ENCODE measurements at places on chromosomes 5 and 9.

DNA sequence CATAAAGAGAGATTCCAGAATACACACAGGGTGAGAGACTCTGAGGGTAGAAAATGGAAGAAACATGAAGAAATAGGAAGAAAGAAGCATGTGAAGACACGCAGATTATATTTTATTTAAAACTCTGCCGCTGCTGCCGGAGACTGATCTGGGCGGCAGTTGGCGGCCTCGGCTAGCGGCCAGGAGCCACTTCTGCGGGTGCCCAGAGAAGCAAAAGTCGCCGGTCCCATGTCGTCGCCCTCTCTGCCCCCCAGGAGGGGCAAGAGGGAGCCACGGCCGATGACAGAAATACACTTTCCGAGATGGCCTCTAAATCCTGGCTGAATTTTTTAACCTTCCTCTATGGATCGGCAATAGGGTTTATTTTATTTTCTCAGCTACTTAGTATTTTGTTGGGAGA, 40.9 kb downstream of the ANKRD55 start:
- no peak for DNase-seq

DNA sequence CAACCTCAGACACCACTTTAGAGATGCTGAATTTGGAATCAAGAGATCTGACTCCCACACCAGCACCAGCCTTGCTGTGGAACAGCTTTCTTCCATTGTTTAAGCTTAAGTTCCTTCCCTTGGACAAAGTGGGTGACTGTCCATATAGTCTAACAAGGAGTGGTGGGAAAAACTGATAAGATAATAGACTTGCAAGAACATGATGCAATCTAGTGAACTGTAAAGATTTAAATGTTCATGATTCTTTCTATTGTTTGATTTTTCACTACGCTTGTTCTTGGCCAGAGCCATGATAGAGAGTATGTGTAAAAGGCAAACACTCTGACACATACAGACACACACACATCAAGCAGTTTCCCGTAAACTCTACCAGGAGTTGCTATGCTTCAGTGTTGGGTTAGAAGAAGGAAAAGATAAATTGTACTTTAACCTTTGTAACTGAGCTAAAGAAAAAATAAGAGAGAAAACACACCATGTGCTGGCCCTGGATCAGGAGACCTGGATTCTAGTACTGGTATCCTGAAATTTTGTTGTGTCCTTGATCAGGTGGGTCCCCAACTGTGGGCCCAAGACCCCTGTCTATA, 94.3 kb downstream of the PAPPA start:
- no peak for DNase-seq

- no peak for DNase-seq
Observed at GRCh38 chr5:66066826-66067225, 77.3 kb upstream of the SREK1 start.

DNA sequence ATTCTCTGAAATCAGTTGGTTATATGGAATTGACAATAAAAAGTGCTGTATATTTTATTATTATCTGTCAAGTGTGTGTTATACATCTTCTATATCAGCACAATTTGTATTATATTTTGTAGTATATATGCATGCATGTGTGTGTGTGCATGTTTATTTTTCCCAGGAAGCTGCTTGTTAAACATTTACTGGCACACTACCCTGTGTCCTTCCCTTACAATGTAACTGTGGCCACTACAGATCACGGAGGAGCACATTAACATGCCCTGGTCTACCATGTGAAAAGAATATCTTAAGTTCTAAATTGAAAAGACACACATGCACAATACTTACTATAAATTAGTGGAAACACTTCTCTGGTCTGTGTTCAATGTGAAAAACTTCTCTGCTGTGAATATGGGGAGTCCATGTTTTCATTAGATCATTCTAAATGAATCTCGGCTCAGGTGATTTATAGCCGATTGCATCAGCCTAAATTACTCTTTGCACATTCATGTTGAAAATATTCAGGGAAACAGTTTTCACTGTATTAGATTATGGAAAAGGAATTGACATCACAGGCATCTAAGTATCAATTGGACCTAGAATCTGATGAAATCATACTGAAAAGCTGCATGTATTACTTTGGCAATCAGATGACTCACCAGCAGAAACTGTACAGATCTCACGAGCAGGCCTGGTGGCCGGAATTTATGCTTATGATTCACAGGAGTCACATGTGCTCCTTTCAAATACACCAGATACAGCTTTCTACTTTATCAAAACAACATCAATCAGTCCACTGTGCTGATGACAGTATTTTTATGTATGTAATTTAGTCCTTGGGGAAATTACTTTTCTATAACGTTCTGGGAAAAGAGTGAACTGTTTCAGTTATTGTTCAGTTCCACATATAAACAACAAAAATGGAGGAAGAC, 39.4 kb downstream of the LURAP1L start:
- peak; percentile 6 for DNase-seq

- no peak for DNase-seq
Observed at GRCh38 chr9:6897898-6898302, 140.1 kb downstream of the KDM4C start.

DNA sequence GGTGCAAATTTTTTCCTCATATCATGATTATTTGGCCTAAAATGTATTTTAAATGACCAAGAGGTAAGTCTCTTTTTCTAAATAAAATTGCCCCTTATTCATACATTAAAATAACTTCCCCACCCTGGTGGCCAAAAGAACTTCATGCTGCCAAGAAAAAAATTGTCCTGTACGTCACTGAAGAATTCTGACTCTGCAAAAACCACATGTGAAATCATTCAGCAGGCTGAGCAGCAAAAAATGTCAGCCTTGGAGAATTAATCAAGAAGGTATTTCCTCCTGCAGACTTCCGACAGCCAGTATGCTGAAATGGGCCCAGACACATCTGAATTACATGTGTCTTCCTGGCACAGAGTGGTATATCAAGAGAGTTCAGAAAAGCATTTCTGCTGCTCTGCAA, 94.6 kb upstream of the HMHB1 start:
- DNase-seq, result peak; percentile 12

DNA sequence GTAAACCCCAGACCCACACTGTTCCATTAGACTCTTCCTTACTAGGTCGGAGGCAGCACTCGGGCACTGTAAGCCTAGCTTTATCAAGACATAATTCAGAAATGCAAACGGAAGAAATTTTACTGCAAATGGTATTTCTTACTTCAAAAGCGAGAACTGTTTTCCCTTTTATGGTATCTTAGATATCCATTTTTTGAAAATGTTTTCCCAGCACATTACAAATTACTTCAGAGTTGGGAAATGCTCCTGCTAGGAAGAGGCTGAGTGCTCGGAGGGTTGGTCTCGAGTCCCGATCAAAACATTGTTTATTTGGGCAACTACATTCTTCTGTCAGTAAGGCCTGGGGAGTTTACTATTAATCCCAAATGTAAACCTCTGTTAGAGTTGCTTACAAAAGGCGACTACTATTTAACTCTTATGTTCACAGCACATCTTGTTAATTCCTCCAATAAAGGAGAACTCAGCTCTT, 332.9 kb downstream of the CWC27 start:
- DNase-seq, result no peak

DNA sequence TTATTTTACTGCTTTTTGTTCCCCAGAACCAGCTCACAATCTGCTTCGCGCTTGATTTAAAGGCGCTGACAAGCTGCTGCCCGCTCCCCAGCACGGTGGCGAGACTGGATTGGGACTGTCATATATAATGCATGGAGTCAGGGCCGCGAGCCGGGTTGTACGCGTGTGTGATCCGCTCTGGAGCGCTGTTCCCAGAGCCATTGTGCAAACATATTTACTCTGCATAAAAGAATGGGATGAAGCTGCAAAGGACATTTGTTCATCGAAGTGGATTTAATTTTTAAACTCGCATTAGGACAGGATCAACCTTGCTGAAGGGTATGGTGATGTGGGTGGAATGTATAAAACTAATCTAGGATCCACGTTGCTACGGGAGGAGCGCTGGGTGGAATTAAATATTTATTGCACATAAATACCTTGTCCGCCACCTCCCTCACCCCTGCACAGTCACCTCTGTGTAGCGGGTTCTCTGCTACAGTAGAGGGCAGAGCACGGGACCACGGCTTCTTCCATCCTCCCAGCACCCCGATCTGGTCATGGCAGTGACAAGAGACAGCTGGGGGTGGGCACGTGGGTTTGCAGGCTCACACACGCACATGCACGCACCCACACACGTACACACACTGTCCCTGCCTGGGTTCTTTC, 18.1 kb upstream of the FCN1 start:
- DNase-seq, result no peak

DNA sequence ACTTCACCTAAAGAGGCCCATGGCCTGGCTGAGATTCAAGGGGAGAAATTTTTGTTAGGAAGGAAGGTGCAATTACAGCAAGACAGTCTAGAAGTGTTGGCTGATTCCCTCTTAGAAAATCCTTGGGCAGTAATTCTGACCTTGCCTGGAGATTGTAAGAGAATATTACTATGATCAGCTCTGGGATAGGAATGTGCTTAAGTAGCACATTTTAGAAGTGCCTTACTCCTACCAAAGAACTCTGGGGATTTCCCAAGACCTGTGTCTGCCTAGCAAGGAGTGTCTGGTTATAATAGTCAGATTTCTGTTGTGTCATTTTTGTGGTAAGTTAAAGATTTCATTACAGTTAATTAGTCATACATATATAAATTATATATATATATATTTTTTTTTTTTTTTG, 52.3 kb downstream of the NLN start:
- DNase-seq, result peak; percentile 22

- DNase-seq, result no peak
Observed at GRCh38 chr9:92342825-92343488, 17.2 kb downstream of the CENPP start.

GRCh38 chr9:127455324-127455992, 4.1 kb downstream of the LRSAM1 start:
- peak; percentile 66 for DNase-seq

GRCh38 chr9:134570151-134570621, 71.4 kb upstream of the COL5A1 start:
- DNase-seq, result no peak

GRCh38 chr5:117733051-117733450, 1158.4 kb upstream of the SEMA6A start:
- no peak for DNase-seq

- DNase-seq, result no peak
Observed at GRCh38 chr5:115979201-115980041, 17.1 kb downstream of the LVRN start.

DNA sequence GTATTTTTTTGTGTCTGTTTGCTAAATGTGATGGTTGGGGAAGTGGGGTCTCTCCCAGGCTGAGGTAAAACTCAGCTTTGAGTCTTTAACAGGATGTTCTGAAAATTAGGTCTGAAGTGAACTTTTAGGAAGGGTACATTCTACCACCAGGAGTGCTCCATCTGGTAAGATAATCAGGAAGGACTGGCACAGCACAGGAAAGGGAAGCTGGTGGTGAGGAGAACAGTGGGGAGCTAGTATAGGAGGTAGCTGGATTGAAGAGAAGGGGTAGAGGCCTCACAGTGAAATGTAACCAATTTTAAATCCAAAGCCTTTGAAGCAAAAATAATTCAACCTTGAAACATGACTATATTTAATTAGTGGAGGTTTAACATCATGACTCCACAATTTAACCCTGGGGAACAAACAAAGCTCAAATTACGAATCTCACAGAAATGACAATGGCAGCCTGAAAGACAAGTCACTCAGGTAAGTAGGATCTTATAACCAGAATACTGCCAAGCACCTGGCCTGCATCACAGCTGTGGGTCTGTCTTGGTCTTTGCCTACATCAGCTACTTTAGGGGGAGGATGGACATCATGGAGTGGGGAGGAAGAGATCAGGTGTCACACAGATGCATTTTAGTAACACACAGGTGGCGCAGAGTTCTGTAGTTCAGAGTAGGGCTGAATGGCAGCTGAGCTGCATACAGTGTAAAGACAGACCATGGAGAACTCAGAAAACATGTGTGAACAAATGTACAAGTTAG, 445.3 kb downstream of the DMRT2 start:
- DNase-seq, result no peak

Measured in H54 (cell line).